Head of caudate nucleus (tissue), 42 donors: ENCODE measurements at places on chromosomes 1 and 21.
A peak's percentile ranks its signal among the peaks of the same experiment; 100 is the strongest.

DNA sequence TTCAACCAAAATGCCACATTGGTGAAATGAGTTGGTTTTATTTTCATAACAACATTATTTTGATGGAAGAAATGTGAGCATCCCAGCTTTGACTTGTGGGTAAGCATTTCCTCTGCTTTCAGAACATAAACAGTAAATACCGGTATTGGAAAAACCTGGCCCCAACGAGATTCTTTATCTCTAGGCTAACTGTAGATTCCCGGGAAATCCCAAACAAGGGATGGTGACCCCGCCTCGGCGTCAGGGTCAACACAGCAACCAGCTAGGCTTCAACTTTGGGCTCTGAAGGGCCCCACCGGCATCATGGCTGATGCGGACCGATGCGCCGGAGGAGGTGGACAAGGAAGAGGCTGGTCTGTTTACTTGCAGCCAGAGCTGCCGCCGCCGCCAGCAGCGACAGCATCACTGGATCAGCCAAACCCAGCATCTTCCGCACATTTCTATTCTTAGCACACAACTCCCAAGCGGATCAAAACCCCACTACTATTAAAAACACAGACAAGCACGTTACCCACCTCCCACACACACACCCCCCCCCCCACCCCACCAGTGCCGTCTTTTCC lies 1.1 kb downstream of the AKT3 start:
- DNase-seq = peak; percentile 74

GRCh38 chr1:201026836-201027235 lies 3.3 kb upstream of the KIF21B start:
- no peak for DNase-seq

GRCh38 chr1:232393444-232394146 lies 236.3 kb downstream of the SIPA1L2 start:
- no peak for DNase-seq

DNA sequence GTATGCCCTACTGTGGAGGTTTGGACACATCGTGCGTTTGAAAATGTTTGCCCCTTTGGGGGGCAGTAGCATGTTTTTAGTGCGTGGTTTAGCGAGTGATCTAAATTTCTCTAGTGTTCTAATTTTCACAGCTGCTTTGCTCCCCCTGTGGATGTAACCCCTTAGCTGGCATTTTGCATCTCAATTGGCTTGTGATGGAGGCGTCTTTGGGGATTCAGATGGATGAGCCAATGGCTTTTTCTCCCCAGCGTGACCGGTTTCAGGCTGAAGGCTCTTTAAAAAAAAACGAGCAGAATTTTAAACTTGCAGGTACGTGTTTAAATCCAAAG lies 836 bp downstream of the CDC7 start:
- peak; percentile 15 for DNase-seq

DNA sequence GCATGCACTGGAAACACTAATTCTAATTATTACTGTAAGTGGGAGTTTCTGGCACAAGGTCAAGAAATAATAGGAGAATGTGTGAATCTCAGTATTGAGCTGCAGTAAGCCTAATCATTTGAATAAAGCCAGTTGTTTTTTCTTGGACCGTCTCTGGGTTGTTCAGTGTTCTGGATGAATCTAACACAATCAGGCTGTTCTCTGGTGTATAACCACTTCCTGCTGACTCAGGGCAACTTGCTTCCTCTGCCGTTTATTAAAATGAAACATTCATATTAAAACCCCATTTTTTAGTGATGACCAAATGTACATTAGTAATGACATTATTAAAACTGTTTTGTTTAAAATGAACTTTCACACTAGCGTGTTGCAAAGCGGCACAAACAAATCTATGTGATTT lies 273.1 kb upstream of the SNX7 start:
- DNase-seq = peak; percentile 3
